Neuronal stem cell (in vitro differentiated cells): ENCODE measurements at places on chromosomes 3 and 15.

- DNase-seq = no peak
These were observed 131.1 kb upstream of the CNTN4 start for GRCh38 chr3:1967525-1967924.

DNA sequence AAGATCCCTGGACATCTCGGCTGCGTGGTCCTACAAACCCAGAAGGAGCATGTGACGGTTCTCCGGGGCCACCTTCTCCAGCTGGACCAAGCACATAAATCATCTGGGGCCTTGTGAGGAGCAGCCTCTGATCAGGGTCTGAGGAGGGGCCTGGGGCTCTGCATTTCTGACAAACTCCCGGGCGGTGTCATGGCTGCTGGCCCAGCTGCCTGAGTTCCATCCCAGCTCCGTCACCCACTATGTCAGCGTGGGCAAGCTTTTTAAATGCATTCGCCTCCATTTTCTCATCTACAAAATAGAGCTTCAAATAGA is 126.3 kb upstream of the MEF2A start:
- DNase-seq = no peak

- no peak for DNase-seq
These were observed 30.6 kb downstream of the ADAMTS17 start for GRCh38 chr15:100311154-100311625.

- no peak for DNase-seq
These were observed 6.5 kb downstream of the RFTN1 start for GRCh38 chr3:16506884-16507577.

DNA sequence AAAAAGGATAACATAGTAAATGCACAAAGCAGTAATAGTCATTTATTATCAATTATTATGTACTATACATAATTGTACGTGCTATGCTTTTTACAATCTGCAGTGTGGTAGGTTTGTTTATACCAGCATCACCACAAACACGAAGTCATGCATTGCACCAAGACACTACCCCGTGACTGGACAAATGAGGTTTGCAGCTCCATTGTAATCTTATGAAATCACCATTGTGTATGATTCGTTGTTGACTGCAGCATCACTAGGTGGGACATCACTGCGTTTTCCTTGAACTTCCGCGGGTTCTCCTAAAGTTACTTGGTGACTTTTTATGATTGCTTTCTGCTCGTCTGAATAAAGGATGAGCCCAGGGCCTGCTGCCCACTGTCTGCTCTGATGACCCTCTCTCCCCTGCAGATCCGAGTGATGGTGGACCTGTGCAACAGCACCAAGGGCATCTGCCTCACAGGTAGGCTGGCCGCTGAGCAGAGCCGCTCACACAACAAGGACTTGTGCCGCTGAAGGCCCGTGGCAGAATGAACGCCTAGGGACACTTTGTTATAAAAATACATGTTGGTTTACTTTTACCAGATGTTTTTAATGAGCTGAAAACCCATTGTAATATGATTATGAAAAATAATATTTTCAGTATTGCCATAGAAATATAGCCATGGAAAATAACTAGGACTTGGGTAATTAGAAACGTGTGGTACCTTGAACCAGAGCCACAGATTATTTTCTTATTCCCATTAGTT is 35.8 kb downstream of the GLDN start:
- DNase-seq = no peak

- DNase-seq = no peak
These were observed 268.4 kb upstream of the CHRM5 start for GRCh38 chr15:33699691-33700447.

- peak; percentile 14 for DNase-seq
These were observed 567.3 kb downstream of the GRM7 start for GRCh38 chr3:7428206-7428718.

DNA sequence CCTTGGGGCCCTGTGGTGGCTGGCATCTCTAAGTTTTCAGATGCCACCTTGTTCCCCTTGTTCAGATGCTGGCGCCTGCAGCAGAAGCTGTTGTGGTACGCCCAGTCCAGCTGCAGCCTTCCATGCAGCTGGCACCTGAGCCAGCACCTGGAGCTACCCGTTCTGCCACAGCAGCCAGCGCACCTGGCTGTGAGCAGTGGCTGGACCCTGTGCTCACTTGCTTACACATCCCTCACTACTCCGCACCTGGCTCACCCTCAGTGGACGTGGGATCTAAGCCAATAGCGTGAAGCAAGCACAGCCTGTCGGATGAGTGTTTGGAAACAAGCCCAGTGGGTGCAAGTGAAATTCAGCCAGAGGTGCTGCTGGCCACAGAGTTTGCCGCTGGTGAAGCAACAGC is 607.5 kb upstream of the BCHE start:
- no peak for DNase-seq

GRCh38 chr15:40100947-40101905 is 7.5 kb downstream of the BMF start:
- no peak for DNase-seq

- no peak for DNase-seq
These were observed 67.4 kb upstream of the TLE3 start for GRCh38 chr15:70164910-70165715.

GRCh38 chr15:81411051-81411450 is 37.0 kb upstream of the TMC3 start:
- no peak for DNase-seq

GRCh38 chr3:111961461-111962164 is 17.2 kb upstream of the ABHD10 start:
- DNase-seq = no peak

- DNase-seq = no peak
These were observed 45.0 kb downstream of the RFTN1 start for GRCh38 chr3:16468336-16469098.
